ENCODE measurements at places on chromosomes 3 and 15.

DNA sequence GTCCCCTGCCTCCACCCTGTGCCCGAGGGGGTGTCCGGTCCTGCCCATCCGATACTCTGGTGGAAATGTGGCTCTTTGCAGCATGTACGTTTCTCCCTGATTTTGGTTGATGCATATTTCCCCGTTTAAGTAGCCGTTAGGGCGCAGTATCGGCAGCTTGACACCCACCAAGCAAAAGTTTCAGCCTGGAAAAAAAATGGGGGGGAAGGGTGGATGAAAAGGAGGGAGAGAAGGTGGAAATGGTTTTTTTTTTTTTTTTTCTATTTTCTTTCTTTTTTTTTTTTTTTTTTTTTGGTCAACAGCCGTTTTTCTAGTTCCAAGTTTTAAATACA, 1.3 kb downstream of the RAP2B start:
- DNase-seq: no peak

DNA sequence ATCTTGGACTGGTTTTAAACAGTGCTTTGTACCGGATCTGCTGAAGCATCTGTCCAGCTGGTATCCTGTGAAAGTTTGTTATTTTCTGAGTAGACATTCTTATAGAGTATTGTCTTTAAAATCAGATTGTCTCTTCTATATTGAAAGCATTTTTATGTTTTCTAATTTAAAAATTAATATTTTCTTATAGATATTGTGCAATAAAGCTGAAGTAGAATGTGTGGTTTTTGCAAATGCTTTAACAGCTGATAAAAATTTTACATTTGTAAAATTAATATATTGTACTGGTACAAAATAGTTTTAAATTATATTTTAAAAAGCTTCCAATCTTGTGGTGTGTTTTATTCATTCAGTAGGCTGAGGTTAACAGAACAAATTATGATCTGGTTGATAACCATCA, 31.9 kb downstream of the SGO1 start:
- no peak for DNase-seq

- no peak for DNase-seq
Measured at GRCh38 chr3:122233101-122233952, 49.9 kb downstream of the CASR start.

DNA sequence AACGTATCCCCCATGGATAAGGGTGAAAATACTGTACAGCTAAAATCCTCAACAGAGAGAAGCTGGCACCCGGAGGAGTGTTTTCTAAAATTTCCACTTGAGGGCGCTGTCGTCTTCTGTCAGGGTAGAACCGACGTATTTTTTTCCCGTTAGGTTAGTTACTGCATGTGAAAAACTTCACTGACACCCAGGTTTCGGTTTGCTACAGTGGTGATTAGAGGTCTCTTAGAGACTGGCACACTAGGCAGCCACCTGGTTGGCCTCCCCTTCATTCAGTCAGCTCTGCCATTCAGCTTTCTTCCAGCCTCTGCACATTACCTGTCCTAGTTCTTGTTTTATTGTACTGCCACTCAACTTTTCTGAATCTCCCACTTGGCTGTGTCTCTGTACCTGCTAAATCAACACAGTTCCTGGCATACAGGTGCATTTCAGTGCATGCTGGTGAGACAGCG, 18.4 kb downstream of the CCK start:
- DNase-seq: peak; percentile 54

DNA sequence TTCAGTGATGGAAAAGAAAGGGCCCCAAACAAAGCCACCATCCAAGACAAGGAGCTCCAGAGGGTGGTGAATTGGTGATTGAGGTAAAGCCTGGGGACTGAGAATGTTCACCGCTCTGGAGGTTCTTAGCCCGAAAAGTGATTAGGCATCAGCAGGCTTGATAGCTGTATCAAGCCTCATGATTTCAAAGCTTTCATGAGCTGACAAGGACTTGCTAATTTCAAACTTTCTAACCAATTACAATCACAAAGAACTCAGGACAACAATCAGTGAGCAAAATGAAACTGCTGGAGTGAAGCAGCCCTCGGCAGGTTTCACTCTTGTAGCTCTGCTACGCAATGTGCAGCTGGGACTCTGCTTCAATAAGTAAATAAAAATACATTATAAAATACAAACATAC, 391.3 kb downstream of the TIGIT start:
- no peak for DNase-seq

DNA sequence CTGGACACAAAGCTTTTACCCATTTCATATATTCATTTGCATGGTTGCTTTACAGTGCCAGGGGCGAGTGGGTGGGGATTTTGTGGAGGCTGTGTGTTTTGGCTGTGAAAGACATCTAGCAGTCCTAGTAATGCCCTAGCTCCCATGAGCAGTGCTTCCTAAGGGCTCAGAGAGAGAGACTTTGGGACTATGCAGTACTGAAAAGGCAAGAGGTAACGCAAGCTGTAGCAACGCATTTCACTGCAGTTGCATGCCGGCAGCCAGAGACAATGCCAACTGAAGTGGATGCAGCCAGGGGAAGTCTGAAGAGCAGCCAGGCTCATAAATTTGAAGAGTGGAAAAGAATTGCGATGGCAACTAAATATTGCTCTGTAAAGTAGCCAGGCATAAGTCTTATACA, 27.4 kb upstream of the ATP10A start:
- no peak for DNase-seq

- DNase-seq: no peak
Measured at GRCh38 chr15:55897560-55898336, 95.7 kb downstream of the NEDD4 start.

DNA sequence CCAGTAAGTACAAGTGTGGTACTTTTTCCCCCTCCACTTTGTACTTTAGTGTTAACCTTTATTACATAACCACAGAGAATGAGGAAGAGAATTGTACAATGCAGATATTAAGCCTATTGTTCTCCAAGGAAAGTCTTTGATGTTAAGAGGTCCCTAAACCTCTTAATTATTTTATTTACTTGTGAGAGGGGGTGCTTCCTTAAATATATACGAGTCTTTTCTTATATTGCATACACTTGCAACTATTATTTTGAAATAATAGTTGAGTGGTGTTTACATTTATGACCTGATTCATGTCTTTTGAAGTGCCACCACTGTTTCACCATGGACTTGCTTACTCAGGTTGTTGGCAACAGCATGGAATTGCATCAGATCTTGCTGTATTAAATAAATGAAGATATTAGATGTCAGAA, 10.1 kb downstream of the USP3 start:
- no peak for DNase-seq

DNA sequence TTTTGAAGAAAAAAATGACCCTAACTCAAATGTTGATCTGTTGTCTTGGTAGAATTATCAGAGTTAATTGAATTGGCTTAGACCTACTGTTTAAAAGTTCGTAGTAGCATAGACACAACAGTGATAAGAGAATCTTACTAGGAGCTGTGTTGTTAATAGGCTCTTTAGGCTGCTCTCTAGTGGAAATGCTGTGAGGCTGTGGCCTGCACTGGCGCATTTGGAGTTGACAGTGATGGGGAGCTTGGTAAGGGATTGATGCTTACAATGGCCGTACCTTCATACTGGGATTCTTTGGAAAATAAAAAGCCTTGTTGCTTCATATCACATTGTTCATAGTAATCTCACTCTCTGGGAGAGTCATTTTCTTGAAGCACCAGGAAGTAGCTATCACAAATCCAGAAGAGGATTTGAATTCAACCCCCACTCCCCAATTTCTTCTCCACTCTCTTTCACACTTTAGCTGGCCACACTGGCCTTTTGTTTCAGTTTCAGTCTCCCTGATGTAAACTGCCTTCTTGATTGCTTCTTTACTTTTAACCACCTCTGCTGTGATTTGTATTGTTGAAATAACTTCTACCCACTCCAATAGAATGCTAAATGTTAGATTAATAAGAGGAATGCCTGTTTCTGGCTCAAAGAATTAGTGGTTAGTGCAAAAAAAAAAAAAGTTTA, 56.6 kb downstream of the CEP63 start:
- DNase-seq: no peak

DNA sequence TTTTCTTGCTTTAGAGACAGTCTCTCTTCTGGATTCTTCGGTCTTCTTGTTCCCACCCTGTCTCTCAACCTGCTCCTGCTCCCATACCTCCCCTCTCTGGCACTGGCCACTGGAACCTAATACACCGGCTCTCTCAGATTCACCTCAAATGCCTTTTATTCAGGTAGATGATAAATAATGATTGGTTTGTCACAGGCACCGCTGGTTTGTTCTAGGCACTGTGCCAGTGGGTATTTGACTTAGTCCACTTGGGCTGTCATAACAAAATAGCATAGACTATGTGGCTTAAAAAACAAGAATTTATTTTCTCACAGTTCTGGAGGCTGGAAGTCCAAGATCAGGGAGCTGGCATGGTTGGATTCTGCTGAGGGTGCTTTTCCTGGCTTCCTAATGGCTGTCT, 278.2 kb upstream of the STT3B start:
- DNase-seq: no peak

DNA sequence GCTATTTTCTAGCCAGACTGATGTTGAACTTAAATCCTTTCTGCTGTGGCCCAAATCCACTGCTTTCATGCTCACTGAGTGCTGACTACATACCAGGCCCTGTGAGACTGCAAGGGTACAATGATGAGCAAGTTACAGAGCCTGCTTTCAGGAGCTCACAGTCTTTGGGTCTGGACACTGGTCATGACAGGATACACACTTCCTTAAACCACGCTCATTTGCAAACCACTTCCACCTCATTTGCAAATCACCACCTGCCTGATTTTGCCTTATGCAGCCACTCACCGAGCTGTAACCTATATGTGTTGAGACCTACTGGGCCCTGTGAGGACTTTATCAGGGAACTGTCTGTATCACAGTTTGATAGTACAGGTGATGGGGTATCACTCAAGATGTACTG, 50.2 kb upstream of the LRRC58 start:
- DNase-seq: no peak

DNA sequence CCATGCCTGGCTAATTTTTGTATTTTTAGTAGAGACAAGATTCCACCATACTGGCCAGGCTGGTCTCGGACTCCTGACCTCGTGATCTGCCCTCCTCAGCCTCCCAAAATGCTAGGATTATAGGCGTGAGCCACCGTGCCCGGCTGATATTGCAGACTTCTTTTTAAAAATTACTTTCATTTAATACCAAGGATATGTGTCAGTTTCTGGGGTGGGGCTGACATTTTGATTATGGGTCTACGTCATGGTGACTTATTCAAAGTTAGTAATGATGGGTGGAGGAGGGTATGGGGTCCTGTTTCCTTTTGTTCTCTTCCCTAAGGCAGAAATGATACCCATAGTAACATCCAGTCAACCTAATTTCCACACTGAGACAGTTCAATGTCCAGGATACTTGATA, 34.7 kb downstream of the GBE1 start:
- DNase-seq: no peak

- DNase-seq: peak; percentile 81
Measured at GRCh38 chr15:81274931-81275707, 48.8 kb downstream of the STARD5 start.

DNA sequence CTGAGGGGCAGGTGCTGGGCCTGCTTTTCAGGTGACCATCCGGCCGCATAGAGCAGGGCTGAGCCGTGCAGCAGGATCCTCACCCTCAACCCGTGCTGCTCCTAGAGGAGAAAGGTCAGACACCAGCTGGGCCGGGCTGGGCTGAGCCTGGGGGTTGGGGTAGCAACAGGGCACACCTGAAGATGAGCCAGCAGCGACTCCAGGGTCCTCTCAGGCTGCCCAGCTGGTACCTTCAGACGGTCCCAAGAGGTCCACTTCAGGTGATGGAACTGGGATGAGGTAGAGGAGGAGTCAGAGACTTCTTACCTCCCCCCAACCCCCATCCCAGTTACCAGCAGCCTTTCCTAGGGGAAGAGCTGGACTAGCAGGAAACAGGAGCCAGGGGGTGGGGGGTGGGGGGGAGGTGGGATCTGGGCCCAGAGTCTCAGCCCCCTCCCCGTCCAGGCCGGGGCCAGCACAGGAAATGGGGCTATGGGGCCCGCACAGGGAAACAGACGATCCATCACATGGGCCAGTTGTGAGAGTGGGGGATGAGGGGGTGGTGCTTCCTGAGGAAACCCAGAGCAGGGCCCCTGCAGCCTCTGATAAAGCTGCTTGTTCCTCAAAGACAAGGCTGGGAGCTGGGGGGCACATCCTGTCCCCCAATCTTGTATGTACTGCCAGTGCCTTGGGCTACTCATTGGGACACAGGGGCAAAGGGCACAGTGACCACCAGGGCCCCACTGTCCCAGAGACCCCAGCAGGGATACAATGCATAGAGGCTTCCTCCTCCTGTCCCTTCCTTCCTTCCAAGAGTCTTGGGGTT, 3.0 kb downstream of the INKA1 start:
- DNase-seq: no peak

DNA sequence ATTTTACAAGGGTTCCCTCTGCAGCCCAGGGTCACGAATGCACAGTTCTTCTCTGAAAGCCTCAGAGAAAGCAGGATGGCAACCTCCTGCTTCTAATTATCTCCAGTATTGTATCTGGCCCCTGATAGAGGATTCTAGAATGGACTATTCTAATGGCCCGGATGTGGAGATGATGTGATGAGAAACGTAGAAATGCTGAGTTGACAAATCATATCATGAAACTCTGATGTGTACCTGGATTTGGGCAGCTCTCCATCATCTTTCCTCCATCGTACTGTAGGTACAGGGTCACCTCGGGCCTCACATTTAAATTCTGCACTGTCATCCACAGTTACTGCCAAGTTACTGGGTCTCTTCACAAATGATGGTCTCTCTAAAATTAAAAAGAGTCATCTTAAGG, 1050.8 kb downstream of the ROBO1 start:
- DNase-seq: no peak

- DNase-seq: no peak
Measured at GRCh38 chr3:46138581-46138980, 69.5 kb downstream of the CCR1 start.

- no peak for DNase-seq
Measured at GRCh38 chr15:85412066-85412465, 31.7 kb downstream of the AKAP13 start.

- DNase-seq: no peak
Measured at GRCh38 chr15:68206711-68207151, 1.6 kb upstream of the CALML4 start.

- no peak for DNase-seq
Measured at GRCh38 chr3:185586686-185587039, 568 bp downstream of the SENP2 start.

GRCh38 chr3:125115640-125116039, 59.8 kb upstream of the HEG1 start:
- no peak for DNase-seq

DNA sequence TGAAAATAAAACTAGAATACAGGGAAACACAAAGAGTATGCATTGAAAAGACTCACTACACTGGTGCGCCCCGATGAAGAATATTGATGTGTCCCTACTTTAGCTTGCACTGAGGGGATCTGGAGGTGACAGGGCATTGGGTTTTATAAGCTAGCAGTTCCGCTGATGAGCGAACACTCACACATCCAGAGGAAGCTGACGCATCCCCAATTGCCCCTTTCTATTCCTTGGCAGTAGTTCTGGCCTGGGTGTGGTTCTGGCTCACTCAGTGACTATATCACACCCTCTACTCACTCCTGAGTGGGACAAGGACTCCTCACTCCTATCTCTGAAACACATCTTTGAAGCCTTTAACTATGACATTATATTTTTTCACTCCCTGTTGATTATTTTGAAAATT, 71.0 kb downstream of the B3GNT5 start:
- DNase-seq: no peak
